Hematopoietic multipotent progenitor cell (in vitro differentiated cells): ENCODE measurements at places on chromosomes 7 and 10.
A peak's percentile ranks its signal among the peaks of the same experiment; 100 is the strongest.

DNA sequence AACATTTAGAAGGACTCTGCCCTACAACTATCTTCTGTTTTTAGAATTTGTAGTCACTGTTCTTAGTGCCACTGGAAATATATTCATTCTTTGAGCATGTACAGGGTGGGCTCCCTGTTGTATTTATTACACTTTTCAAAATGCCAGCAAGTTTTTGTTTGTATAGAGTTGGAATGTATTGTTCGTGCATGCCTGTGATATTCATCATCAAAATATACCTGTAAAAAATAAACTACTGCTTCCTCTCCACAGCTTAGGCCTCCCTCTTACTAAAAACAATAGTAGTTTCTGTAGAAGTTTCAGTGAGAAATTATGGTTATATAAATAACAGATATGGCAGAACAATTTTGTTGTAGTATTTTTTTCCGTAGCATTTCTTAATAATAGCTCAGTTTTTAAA, 61.6 kb downstream of the NHLRC2 start:
- DNase-seq = no peak

DNA sequence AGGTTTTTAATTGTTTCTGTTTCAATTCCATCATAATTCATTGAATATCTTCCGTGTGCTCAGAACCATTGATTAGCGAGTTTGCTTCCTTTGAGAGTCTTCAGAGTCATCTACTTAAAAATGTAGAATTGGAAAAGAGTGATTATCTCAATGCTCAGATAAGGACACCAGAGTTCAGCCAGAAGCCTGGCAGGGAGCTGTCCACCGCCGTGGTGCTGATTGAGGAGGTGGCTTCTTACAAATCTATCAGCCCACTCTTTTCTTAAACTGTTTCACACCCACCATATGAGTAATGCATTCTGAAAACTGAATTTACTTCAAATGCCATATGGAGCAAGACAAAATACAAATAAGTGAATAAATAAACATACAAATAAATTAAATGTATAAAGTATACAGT, 79.3 kb downstream of the INSYN2A start:
- DNase-seq = peak; percentile 89

DNA sequence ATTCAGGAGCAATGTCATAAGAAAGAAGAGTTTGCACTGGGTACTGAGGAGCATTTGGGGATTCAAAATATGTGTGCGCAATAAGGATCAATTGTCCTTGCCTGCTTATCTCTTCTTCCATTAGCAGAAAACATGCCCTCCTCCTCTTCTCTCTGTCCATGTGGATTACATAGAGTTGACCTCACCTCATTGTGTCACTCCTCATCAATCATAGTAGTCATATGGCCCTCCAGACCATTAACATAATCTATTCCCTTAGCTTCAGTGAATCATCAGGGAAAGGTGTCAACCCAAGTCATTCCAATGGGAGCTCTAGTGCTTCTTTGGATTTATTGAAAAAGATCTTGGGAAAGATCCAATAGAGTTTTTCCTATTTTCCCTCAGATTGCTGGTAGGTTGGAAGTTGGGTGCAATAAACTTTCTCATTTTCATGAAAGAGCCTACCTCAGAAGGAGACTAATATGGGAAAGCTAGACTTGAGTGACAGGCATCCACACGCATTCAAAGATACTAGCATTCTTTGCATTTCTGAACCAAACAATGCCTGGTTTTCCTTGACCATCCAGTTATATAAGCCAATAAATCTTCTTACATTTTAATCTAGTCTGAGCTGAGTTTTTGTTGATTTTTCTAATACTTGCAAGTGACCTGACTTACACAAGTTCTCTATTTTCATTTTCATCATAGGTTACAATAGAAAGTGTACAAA, 71.5 kb upstream of the FAM13C start:
- no peak for DNase-seq

GRCh38 chr7:66206119-66206933, 1.2 kb downstream of the TPST1 start:
- no peak for DNase-seq

DNA sequence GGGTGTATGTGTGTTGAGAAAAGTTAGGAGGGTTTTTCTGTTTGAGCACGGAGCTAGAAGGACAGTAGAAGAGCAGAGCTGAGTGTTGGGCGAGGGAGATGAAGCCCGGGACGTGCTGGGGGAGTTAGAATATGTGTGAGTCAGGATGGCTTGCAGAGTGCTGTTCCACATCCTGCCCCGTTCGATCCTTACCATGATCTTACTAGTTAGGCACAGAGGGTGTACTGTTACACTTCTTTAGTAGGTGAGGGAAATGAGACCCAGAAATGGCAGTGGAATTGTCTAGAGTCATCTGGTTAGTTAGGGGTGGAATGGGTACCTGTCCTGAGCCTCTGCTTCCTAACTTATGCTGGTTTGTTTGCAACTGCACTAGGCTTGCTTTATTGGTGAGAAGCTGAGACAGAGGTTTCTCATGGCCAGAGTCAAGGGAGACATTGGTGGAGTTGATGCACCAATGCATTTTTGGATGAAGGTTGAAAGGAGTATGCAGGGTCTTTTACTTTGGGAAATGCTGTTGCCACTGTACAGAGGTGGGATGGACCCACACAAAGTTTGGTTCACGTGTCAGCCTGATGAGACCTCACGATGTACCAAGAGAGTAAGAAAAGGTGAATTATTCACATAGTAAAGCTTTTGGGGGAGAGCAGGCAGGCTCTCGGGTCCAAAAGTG, 42.4 kb downstream of the CCNY start:
- DNase-seq = peak; percentile 32

DNA sequence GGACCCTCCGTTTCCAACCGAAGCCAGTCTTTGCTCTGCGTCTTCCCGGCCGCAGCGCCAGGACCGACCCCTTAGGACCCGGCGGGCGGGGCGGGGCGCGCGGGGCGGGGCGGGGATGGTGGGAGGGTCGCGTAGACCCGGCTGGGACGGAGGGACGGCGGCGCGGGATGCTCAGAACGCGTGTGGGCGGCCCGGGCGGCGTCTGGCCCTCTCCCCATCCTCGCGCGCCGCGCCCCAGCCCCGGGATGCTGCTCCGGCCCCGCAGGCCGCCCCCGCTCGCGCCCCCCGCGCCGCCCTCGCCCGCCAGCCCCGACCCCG, at the start of gene UTF1:
Gene UTF1 (plus strand): TSS at position 174 of the 318 bp plus-strand sequence. CDS start 72 bp downstream, at position 246.
- no peak for DNase-seq

- DNase-seq = no peak
Measured at GRCh38 chr10:102261842-102262241, 16.5 kb downstream of the GBF1 start.

DNA sequence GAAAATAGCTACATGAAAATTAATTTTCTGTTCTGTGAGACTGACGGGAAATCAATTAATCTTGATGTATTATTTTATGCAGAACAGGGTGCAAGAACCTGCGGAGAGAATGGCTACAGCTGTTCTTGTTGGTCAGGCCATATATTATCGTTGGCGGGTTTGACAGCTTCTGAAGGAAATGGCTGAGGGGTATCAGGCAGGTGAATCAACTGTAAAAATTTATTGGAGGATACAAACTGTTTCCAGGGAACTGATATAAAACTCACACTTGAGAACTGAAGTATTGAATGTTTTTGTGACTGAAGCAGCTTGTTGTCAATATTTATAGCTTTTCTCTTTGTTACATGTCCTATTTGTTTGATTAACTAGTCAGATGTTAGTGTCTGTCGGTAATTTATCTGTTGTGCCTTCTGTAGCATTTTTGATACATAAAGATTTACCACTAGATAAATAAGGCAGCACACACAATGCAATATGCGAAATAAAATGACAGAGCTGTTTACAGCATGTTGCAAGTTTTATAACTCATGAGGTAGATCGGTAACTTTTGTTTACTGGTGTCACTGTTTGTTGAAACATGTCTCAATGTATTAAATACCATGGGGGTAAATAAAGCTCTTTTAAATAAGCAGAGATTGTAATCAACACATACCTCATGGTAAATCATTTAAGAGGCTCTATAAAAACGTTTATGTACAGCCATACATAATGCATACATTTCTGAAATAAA, 308.2 kb downstream of the LRMDA start:
- no peak for DNase-seq

DNA sequence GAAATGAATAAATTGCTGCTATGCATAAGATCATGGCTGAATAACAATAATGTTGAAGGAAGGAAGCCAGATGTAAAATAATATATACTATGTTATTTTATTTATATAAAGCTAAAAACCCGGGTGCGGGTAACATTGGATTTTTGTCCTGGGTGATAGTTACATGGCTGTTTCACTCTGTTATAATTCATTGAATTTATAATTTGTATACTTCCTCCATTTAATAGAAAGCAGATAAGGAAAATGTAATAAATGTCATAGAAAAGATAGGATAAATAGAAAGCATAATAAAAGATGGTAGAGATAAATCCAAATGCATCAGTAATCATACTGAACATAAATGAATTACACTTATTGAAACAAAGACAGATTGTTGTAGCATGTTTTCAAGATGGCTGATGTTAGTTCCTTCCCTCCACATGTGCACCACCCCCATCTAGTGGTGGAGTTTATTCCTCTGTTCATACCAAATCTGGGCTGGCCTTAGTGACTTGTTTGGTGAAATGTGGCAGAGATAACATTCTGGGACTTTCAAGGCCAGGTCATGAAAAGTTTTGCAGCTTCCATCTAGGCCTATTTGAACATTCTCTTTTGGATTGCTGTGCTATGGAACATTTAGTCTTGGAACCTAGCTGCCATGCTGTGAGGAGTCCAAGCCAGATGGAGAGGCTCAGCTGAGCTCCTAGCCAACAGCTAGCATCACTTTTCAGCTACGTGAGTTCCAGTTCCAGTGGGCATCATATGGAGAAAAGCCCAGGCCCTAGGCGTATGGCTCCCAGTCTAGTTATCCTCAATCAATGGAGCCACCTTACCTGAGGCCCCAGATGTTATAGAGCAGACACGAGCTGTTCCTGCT, 46.9 kb downstream of the AHCYL2 start:
- DNase-seq = peak; percentile 88

GRCh38 chr10:44985175-44985681, 6.6 kb upstream of the DEPP1 start:
- DNase-seq = no peak

- peak; percentile 29 for DNase-seq
Measured at GRCh38 chr10:70232155-70232858, 922 bp downstream of the PPA1 start.

DNA sequence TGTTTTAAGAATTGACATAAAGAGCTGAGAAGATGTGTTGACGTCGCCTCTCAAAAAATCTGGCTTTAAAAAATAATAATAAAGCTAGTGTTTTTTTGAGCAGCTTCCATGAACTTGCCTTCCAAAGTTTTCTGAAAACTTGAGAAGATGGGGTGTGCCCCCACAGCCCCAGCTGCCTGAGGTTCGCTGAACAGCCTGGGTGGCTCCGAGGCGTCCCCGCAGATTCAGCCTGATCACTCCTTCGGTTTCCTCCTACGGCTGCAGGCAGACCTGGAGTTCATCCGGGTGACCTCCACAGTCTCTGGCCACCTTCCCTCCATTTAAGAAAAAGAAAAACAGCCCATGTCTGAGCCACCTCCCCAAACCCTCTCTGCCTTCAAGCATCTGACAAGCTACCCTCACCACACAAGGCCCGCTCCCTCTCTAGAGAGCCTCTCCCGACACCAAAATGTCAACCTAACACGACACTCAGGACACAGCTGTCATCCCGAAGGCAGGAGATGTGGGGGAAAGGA, 177.8 kb downstream of the PTPRN2 start:
- no peak for DNase-seq

- DNase-seq = no peak
Measured at GRCh38 chr10:43923328-43923727, 274.6 kb upstream of the ZNF32 start.

DNA sequence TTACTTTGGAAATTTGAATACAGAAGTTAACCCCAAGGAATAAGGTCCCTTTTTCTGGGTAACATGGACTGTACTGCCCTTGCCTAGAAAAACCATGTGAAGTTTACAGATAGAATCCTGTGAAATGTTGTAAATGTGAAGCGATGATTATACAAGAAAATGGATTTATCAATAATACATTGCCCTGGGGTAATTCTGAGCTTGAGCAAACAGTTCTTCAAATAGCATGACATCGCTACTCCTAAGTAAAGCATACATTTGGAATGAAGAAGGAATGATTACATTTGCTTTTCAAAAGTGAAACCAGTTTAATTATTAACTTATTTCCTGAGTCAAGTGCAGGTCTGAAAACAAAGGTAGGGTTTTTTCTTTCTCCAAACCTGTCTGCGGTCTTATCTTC, 43.3 kb upstream of the FZD8 start:
- no peak for DNase-seq

- no peak for DNase-seq
Measured at GRCh38 chr10:79255007-79255507, 92.2 kb upstream of the PPIF start.

DNA sequence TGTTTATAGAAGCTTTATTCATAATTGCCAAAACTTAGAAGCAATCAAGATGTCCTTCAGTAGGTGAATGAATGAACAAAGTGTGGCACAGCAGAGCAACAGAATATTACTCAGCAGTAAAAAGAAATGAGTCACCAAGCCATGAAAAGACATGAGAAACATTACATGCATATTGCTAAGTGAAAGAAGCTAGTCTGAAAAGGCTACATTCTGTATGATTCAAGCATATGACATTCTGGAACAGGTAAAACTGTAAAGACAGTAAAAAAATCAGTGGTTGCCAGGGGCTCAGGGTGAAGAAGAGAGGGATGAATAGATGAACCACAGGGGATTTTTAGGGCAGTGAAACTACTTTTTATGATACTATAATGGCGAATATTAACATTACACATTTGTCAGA, 80.9 kb upstream of the APBB1IP start:
- DNase-seq = no peak
